ENCODE measurements at places on chromosomes 7 and 10.

GRCh38 chr7:5478568-5479430, 55.2 kb upstream of the TNRC18 start:
- peak; percentile 79 for DNase-seq

GRCh38 chr7:124784879-124785818, 19.6 kb upstream of the GPR37 start:
- peak; percentile 73 for DNase-seq

- no peak for DNase-seq
Measured at GRCh38 chr10:75497997-75498883, 66.8 kb downstream of the LRMDA start.

DNA sequence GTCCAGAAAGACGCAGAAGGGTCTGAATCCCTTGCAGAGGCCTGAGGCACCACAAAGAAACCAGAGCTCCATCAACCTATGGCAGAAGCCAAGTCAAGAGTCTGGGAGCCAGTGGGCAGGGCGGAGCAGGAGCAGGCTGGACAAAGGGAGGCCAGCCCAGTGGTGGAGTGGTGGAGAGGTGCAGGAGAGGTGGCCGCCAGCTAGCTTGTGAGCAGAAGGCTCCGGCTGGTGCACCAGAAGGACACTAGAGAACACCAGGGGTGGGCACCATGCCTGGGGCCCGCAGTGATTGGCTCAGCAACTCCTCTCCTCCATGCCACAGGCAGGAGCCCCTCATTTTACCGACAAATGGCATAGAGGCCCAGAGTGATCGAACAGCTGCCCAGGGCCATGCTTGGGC, 186.6 kb downstream of the GRID1 start:
- DNase-seq, result no peak

GRCh38 chr10:33982995-33983394, 648.5 kb upstream of the NRP1 start:
- DNase-seq, result no peak

DNA sequence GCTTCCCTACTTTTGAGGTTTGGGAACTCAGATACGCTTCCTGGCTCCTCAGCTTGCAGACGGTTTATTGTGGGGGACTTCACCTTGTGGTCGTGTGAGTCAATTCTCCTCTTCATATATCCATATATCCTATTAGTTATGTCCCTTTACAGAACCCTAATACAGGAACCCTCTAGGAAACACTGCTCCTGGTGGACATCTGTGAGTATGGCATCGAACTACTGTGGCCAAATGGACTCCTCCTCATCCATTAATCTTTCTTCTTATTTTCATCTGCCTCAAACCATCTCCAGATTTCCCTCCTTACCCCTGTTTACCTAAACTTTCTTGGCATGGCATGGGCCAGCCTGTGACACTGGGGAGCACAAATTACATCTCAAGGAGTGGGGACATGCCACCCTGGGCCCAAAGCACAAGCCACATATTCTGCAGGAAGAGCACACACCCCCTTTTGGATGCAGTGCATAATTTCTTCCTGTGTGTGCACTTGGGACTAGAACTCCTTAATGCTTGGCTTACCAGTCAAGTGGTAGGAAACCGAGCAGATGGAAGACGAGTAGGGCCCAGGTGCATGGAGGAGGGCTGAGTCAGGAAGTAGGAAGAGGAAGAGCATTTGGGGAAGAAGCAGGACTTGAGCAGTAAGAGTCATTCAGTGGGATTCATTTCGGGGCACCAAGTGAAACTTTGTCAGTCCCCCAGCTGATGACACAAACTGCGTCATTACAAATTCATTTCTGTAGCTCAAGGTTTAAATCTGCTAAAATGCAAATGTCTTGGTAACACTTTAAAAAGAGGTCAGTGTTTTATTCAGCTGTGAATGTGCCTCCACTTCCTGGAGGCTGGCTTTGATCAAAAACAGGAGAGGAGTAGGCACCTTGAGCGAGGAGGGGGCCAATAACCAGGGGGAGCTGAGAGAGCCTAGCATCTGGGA, 80.8 kb upstream of the PLXNA4 start:
- peak; percentile 43 for DNase-seq

DNA sequence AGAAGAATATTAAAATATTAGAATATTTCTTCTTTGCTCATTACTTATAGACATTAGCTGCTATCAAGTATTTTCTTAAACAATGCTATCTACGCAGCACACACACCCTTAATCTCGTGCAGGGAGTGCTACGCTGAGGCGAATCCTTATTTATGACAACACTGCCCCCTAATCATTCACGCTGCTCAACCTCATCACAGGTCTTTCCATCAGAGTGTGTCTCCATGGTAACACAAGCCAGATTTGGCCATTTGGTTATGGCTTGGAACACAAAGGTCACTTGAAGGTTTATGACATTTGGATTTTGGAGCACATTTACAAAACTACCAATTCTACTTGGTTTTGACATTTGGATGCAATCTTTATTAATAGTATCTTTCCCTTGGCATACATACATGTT, 45.4 kb upstream of the MYO3A start:
- DNase-seq, result no peak
